ENCODE measurements at places on chromosomes 1 and 21.
A peak's percentile ranks its signal among the peaks of the same experiment; 100 is the strongest.

DNA sequence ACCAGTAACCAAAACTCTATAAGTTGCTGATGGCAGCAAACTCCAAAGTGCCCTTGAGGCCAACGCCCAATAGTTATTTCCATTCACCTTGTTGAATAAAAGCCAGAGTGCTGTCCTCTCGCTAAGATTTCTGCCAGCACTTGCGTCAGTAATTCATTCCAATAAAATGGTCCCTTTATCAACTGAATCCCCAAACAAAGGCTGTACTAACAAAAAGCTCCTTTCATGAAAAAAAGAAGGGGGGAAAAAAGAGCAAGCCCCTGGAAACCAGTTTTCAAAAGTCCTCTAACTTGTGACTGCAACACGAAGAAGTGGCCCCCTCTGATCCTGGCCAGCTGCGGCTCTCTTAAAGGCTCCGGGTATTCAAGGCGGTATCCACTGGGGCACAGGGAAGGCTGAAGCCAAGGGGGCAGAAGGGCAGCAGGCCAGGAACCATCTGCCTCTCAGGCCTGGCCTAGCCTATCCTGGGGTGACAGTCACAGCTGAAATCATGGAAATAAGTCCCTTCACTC lies 55.8 kb upstream of the ZNF326 start:
- no peak for DNase-seq

DNA sequence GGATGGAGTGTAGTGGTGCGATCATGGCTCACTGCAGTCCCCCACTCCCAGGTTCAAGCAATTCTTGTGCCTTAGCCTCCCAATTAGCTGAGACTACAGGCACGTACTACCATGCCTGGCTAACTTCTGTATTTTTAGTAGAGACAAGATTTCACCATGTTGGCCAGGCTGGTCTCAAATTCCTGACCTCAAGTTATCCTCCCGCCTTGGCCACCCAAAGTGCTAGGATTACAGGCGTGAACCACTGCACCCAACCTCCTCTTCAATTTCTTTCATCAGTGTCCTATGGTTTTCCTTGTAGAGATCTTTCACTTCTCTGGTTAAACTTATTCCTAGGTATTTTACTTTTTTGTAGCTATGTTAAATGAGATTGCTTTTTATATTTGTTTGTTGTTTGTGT lies 10.7 kb upstream of the MAST2 start:
- DNase-seq = no peak

GRCh38 chr21:24895885-24896734 lies 711.2 kb downstream of the MRPL39 start:
- peak; percentile 4 for DNase-seq

- DNase-seq = no peak
These were observed 27.9 kb downstream of the NRDC start for GRCh38 chr1:51850420-51851223.

DNA sequence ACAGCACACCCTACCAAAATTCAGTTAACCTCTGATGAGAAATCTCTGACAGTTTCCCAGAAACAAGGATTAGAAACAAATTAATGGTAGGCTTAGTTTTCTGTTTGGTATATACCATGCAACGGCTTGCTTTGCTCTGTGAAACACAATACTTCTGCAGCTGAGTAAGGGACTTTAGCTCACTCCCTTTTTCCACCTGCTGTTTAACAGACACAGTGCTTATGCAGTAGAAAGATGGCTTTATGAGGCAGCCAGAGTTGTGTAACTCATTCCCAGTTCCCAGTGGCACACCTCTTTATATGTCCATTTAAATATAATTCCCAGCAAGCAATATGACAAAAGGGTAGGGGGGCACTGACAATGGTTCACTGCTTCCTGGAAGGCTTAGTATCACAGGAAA lies 124.0 kb downstream of the PIGK start:
- DNase-seq = no peak

- no peak for DNase-seq
These were observed 2.4 kb downstream of the NPHP4 start for GRCh38 chr1:5989731-5990271.

DNA sequence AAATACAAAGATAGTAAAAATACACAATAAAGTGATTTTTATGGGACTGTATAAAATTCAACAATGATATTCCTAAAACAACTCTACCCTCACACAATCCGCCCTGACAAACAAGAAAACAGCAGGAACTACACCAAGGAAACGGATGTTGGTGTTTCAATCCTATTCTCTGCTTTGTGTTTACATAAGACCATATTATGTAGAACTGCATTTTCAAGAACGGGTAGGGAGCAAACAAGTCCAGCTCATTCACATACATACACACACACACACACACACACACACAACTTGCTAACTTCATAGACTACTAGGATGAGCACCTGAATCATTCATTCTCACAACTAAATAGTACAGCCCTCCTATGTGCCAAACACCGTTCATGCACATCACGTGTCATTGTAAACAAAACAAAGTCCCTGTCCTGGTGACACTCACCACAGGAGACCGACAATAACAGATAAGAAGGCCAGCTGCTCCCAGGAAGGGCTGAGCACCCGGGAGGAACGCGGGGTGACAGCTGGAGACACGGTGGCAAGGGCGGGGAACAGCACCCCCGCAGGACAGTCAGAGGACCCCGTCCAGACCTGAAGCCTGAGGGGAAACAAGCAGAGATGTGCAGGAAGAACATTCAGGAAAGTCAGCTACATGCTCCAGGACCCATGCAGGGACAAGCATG lies 43.0 kb downstream of the NPHP4 start:
- DNase-seq = no peak

DNA sequence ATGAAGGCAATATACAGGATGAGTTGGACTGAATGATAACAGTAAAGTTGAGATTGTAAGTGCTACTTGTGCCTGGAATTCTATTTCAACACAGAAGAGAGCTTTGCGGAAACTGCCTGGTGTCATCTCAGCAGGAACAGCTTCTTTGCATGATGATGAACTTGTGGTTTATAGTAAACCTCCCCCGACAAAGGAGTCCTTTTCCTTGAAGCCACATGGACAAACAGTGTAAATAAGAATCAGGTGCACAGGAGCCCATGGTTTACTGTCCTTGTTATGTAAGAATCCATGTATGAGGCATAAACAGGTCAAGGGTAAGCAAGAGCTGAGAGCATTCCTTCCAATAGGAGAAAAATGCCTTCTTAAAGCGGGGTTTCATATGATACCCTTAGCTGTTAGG lies 66.2 kb downstream of the PCNX2 start:
- DNase-seq = no peak

DNA sequence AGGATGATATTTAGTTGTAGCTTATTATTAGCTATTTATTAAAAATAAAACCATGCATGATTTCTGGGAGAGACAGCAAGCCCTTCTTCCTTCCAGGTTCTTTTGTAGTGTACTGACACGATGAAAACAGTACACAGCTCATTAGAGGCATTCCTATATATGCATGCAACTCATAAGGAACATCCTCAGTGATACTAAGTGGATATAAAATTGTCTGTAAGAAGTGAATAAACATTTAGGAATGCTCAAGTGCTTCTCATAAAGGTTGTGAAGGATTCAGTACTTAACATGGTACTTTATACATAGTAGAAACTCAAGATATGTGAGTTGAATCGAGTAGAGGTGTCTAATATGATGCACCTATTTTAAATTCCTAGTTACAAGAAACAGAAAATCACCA lies 287.7 kb downstream of the SDCCAG8 start:
- no peak for DNase-seq

GRCh38 chr1:54249819-54250435 lies 50.0 kb downstream of the MRPL37 start:
- DNase-seq = no peak

DNA sequence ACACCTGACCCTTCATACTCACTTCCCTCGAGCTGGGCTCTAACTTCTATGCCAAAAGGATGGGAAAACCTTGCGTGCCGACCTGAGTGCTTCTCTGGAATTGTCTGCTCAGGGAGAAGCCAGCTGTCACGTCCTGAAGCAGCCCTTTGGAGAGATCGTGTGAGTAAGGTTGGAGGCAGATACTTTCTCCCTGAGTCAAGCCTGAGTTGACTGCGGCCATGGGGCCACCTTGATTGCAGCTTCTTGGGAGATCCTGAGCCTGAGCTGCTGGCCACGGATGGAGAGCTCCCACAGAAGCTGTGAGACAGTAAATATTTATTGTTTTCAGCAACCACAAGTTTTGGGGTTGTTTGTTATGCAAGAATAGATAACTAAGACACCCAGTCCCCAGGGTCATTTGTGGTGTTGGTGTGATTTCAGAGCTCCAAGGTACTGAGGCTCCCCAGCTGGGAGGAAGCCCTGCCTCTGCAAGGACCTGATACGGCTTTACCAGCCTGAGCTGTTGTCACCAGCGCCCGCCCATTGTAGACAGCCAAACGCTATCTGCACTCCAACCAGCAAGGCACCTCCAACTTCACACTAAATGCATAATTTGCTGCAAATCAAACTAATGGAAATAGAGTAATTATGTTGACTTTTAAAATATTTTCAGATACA lies 531.6 kb downstream of the PTPRU start:
- DNase-seq = no peak

DNA sequence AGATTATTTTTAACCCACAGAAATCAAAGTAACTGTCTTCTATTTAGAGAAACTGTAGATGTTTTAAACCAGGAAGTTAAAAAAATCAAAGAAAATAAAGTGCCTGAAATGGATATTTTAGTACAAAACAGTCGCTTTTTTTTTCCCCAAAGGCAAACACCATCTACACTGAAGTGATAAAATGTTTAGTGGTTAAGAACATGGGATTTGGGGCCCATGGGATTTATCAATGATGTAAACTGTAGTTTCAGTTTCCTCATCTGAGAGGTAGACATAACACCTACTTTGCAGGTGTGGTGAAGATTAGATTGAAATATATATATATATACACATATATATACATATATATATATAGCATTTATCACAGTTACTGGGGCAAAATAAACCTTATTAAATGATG lies 22.1 kb downstream of the ASPM start:
- no peak for DNase-seq

GRCh38 chr1:236861560-236862218 lies 66.6 kb downstream of the MTR start:
- DNase-seq = no peak

DNA sequence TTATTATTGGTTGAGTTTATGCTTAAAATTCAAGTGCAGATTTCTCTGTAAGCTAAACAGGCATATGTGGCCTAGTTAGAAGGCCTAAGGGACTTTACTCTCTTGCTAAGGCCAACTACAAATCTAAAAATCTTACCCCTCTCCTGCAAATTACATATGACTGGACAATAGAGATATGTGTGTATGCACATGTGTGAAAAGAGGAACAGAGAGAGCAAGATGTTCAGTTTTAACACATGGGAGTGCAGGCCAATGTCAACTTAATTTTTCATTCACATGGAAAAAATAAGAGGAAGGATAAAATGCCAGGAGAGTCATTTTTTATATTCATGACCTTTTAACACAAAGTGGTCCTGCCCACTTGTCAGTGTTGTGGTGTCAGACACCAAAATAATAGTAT lies 8.5 kb downstream of the OR10K2 start:
- DNase-seq = no peak

DNA sequence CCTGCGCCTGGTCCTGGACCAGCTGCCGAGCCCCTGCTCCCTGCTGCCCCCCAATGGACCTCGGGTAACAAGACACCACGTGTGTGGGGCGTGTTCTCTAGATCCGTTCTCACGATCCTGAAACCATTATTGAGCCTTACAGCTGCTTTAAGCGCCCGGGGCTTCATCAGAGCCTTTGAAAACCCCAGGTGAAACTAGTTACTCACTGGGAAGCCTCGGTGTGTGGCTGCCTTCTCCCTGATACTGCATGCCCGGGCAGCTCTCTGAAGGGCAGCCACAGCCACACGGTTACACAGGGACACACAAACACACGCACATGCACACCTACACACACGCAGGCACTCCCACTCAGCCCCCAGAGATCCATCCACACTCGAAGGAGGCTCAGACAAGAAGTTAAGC lies 5.3 kb downstream of the HES2 start:
- DNase-seq = peak; percentile 72

DNA sequence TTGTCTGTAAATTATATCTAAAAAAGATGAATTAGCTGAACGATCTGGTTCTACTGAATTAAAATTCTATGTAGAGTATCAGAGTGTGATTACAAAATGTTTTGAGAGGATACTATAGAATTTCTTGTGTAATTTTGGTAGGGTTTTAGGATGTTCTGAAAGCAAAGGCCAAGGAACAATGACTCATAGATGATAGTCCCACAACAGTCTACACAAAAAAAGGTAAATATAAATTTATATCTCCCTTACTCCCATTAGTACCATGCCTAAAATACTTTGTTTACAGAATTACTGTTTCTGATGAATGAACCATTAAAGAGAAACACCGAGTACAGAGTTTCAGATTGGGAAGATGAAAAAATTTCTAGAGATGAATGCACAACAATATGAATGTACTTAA lies 9.5 kb downstream of the EDEM3 start:
- DNase-seq = no peak

DNA sequence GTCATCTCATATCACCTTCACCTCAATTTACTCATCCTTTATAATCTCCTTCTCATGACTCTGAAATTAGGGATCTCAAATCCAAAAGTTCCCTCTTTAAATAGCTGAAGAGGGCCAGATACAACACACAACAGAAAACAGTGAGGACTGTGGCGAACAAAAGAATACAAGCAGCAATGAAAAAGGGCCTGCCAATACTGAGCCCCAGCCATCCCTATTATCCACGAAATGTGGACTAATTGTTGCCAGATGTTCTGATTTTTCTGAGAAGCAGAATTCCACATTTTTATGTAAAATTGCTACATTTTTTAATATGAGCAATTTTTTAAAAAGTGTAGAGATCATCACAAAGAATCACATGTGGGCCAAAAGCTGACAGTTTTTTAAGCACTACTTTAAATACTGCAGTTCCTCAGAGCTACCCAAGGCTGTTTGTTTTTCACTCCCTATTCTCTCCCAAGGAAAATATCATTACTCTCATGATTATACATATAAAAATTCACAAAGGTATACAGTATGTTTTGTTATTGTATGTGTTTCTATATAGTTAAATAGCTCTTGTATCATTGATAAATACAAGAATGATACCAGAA lies 90.0 kb downstream of the ASH1L start:
- DNase-seq = no peak

- no peak for DNase-seq
These were observed 70.8 kb downstream of the DMRTA2 start for GRCh38 chr1:50352428-50352827.

DNA sequence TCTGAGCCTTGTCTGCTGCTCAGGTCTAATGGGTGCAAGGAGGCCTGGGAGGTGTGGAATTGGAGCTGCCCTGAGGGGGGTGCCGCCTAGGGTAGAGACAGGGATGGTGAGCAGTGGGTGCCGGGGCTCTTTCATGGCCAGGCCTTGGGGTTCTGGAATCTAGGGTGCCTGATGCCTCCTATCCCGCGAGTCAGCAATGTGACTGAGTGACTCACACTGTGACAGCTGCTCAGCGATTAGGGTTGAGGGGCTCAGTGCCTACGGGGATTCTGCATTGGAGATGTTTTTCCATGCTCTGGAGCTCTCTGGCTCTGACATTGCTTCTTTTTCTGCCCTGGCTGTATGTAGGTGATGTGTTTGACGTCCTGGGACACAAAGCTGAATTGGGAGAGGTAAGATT lies 16.8 kb downstream of the ATP8B2 start:
- peak; percentile 33 for DNase-seq

- peak; percentile 42 for DNase-seq
These were observed 210.3 kb downstream of the SLC35F3 start for GRCh38 chr1:234114648-234115307.
